ENCODE measurements at places on chromosomes 1 and 21. TPM values are rescaled to one million over a fixed set of nuclear protein-coding genes. Genes with fewer than 3 reads are reported as not detected.

The ARPC5 gene
- total RNA-seq: 59.3 TPM

The ATF3 gene
- 24.7 TPM for total RNA-seq

The IQCC gene
- total RNA-seq: 2.7 TPM

The DLGAP3 gene
- total RNA-seq: not detected

The ZC3H12A gene
- total RNA-seq: 5.1 TPM

The FBXO42 gene
- 19.9 TPM for total RNA-seq

The GJA9 gene
- total RNA-seq: not detected

The RUNX3 gene
- 0.62 TPM for total RNA-seq

The CYYR1 gene
- 12.6 TPM for total RNA-seq

The CD1E gene
- total RNA-seq: not detected

The ERICH3 gene
- total RNA-seq: not detected

The NR5A2 gene
- total RNA-seq: 8.3 TPM

The ADAMTS1 gene
- total RNA-seq: 51.5 TPM

The TNFSF4 gene
- total RNA-seq: 1.9 TPM

The SNRPE gene
- 90.5 TPM for total RNA-seq

The LENEP gene
- not detected for total RNA-seq

The KRTAP21-2 gene
- total RNA-seq: not detected

The CFAP107 gene
- not detected for total RNA-seq

The SPTA1 gene
- 7.1 TPM for total RNA-seq

The EEIG2 gene
- total RNA-seq: 36.0 TPM

The KRTAP8-1 gene
- not detected for total RNA-seq

Measured in tongue (tissue), 3 donors.